ENCODE measurements at places on chromosomes 16 and 17. TPM values are rescaled to one million over a fixed set of nuclear protein-coding genes. Genes with fewer than 3 reads are reported as not detected.

The ZNF385C gene
- 0.44 TPM for total RNA-seq

The HOXB6 gene
- total RNA-seq, result not detected

The TEKT5 gene
- not detected for total RNA-seq

The SLC13A2 gene
- total RNA-seq, result not detected

The WBP2 gene
- 55.7 TPM for total RNA-seq

The EARS2 gene
- total RNA-seq, result 32.8 TPM

The SPOP gene
- total RNA-seq, result 42.1 TPM

The PRR35 gene
- not detected for total RNA-seq

The IQCK gene
- total RNA-seq, result 5.9 TPM

The ZNF319 gene
- 16.3 TPM for total RNA-seq

DNA sequence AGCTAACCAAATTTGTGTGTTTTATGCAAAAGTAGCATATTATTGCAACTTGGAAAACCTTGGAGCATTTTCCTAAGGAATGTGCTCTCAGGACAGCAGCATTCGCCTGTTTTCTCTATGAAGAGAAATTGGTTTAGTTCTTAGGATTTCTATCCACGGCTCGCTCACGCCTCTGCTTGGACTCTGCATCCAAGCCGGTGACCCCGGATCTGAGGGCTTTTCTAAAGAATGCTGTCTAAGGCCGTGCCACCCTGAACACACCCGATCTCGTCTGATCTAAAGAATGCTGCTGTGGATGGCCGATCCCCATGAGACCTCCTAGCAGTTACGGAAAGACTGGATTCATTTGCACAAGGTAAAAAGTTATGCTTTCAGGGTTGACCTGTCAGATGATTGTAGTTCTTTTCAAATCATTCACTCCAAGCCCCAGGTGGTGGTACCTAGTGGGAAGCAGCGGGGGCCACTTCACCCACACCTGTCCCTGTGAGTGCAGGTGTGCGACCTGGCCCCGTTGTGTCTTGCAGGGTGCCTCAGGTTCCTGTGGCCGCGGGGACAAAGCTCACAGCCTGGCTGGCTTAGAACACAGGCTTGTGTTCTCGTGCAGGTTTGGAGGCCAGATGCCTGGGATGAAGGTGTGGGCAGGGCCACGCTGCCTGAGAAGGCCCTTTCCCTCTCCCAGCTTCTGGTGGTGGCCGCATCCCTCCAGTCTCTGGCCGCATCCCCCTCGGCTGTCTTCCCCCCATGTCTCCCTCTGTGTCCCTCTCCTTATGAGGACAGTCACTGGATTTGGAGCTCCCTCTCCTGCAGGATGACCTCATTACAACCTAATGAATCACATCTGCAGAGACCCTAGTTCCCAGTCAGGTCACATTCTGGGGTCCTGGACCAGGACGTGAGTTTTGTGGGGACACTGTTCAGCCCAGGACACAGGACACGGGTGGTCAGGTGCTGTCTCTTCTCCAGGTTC is 71.1 kb downstream of the BANP start:
- DNase-seq, result no peak

- no peak for DNase-seq
Measured at GRCh38 chr17:76368545-76368944, 14.8 kb upstream of the PRPSAP1 start.

DNA sequence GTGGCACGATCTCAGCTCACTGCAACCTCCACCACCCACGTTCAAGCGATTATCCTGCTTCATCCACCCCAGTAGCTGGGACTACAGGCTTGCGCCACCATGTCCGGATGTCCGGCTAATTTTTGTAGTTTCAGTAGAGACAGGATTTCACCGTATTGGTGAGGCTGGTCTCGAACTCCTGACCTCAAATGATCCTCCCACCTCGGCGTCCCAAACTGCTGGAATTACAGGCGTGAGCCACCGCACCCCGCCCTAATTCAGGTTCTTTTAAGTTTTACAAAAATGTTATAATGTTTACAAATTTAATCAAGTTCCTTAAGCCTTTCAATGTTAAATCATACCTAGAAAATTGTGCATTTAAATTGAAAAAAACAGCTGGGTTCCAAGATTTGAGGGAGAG is 13.3 kb upstream of the GJD3 start:
- DNase-seq, result no peak

GRCh38 chr17:18866866-18867813 is 9.2 kb downstream of the PRPSAP2 start:
- DNase-seq, result no peak

DNA sequence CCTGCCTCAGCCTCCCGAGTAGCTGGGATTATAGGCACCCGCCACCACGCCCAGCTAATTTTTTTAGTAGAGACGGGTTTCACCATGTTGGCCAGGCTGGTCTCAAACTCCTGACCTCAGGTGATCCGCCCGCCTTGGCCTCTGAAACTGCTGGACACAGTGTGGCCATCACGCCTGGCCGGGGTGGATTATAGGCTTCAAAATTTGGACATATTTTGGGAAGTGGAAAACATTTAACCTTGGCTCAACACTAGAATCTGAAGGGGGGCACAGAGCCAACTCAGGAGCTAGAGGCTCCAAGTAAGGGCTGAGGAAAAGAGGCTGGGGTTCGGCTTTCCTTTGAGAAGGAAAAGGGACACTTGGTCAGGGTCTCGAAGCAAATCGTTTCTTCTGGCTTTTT is 2.2 kb upstream of the CDK5R1 start:
- DNase-seq, result no peak

Measured in MCF 10A (cell line).